ENCODE measurements at places on chromosomes 4 and X.

DNA sequence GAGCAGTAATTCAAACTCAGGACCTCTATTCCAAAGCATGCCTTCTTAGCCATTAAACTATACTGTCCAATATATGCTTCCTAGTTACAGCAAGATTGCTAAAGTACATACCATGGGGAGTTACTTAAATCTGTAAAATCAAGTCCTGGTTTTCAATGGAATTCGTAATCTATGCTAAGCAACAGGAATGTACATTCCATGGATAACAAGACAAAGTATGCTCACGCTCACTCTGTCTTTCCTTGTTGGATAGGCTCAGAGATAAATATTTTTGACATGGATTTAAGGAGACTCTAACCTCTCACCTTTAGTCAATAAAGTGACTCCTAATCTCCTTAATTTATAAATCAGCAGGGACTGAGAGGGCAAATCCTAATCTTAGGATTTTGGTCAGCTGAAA is 47.3 kb upstream of the STK26 start:
- no peak for DNase-seq

DNA sequence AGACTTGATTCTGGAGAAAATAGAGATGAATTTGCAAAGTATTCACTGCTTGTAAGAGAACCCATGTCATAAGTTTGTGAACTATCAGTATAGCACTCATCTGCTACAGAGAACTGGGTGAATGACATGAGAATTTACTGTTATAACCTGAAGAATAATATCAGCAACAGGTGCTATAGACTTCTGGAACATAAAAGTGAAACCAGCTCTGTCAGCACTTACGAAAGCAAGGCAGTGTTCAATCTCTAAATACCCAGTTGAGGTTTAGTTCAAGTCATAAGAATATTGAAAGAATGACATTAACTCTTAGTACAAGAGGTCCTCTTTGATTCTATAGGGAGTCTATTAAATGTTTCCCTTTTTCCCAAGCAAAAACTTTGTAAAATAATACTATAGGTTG is 232.9 kb upstream of the ANKRD50 start:
- DNase-seq = no peak

DNA sequence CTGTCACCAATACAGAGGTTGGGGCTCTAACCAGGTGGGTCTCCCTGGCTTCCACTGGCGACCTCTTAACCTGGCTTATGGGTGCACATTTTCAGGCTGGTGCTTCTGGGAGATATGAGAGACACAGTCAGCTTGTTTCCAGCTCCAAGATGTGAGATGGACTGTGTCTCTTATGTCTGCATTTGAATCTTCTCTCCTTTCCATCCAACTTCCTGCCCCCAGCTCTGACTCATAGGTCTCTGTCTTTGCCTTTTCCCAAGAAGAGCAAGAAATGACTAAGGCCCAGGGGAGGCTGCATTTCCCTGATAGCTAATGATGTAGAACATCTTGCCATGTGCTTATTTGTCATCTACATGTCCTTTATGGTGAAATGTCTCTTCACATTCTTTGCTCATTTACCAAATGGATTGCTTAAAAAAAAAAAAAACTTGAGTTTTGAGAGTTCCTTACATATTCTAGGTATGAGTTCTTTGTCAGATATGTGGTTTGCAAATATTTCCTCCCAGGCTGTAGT is 3.2 kb upstream of the UXT start:
- no peak for DNase-seq

DNA sequence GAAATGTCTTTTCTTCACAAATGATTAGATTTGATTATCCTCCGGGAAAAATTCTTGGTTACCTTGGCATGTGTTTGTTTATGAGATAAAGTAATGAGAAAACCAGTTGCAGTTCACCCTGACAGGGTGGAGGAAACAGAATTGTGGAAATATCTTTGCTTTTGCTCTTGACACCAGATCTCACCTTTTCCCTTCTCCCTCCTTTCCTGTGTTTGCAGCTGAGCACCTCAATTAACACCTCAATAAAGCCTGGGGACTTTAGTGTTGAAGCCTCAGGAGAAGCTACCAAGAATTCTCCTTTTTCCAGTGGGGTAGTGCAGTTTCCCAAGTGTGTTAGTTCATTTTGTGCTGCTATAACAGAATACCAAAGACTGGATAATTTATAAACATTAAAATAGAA is 350.8 kb upstream of the IGFBP7 start:
- DNase-seq = no peak

DNA sequence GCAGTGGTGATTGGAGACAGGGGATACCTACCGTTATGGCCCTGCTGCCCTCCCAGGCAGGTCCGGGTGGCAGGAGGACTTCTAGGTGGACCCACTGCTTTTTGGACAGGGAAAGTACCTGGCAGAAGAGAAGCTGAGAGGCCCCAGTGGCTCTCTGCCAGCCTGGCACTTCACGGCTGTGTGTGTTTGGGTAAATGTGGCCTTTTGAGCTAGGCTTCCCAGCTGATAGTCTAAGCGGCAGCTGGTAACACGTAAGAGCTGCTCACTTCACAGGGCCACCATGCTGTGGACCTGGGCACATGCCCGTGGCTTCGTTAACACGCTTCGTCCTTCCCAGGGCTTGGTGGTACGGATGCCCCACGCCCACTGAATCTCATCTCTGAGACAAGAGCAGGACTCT is 92.0 kb upstream of the CLCN4 start:
- DNase-seq = no peak

DNA sequence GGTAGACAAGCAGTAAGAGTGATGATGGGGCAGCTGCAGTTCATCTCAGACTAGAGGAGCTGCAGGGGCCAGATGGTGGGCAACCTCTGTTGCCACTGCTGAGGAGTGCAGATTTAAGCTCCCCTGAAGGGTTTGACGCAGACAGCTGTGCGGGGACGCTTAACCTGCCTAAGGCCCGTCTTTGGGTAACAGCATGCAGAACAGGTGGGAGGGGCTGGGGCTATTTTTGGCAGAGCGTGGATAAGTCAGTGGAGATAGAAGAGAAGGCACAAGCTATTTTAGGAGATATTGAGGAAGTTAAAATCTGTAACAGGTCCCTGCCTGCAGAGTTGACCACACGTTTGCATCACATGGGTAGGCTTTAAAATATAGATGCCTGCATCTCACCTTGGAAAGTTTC is 10.5 kb downstream of the CD99 start:
- DNase-seq = no peak

DNA sequence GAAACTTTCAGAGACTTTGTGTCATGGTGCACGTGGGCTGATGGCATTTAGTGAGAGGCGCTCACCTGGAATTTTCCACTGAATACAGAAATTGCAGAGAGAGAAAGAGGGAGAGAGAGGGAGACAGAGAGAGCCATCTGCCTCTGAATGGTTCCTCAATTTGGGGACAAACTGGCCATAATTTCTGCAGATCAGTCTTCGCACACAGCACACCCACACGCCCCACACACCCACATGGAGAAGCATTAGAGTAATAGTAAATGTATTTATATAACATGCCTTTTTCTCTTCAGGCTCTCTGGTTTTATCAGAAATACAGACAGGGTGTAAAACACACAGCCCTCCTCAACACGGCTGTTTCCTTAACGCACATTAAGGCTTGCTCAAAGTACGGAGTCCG is 38.6 kb downstream of the PRKX start:
- no peak for DNase-seq

GRCh38 chrX:154476821-154477220 is 2.3 kb downstream of the LAGE3 start:
- DNase-seq = no peak

DNA sequence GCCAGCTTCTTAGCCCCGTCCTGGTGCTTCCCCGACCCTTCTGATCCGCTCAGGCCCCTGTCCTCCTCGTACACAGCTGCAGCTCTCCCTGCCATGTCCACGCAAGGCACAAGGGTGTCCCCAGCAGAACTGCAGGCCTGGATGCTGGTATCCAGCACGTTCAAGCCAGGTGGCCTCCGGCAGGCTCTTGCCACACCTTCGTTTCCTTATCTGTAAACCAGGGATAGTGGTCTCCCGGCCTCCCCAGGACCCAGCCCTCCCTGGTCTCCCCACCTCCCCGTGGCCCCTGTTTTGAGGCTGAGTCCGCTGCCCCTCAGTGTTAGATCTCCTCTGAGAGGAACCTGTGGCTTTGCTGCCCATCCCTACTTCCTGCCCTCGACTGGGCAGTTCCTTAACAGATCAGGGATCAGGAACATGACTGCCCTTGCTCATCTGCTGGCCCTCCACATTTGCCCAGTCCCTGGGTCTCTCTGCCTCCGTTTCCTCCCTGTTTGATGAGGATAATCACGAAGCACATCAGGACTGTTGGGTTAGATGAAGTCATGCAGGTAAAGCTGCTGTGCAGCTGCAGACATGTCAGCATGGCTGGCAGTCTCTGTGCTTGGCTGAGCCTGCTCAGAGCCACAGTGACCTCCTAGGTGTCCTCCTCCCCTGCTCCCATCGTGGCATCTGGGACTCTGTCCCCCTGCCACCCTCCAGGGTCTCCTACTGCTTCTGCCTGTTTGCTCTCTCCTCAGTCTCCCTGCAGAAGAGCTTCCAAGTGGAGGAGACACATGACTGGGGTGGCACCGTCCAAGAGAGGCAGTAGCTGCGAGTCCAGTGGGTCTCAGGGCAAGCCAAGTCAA is 32.9 kb downstream of the PIGG start:
- DNase-seq = no peak

GRCh38 chrX:32191316-32191715 is 1020.0 kb downstream of the DMD start:
- no peak for DNase-seq

DNA sequence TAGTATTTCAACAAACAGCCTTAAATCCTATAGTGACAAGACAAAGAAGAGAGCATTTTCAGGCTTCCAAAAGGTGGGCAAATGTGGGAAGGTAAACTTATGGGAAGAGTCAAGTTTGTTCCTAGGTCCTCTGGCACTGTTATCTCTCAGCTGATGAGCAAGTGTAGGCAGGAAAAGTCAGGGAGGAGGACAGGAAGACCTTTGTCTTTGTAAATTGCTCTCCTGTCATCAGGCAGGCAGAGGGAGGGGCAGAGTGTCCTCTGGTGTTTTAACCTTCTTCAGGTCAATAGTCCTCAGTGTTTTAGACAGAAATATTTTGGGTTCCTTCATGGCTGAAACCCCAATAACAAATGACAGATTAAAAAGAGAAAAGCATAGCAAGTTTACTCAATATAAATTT is 13.5 kb upstream of the GEMIN8 start:
- no peak for DNase-seq

GRCh38 chr4:84673475-84674240 is 90.7 kb downstream of the CDS1 start:
- no peak for DNase-seq

- no peak for DNase-seq
Measured at GRCh38 chr4:626201-627091, 1.1 kb downstream of the PDE6B start.

Measured in stimulated activated CD8-positive, alpha-beta memory T cell treated with anti-CD3 and anti-CD28 coated beads, Interleukin-15, amount 100 ng/mL, for 4 hours (primary cell).